ENCODE measurements at places on chromosomes 12 and 14.

GRCh38 chr14:78612666-78613065 is 442.5 kb downstream of the NRXN3 start:
- no peak for DNase-seq

GRCh38 chr14:88488897-88489296 is 65.9 kb downstream of the PTPN21 start:
- no peak for DNase-seq

GRCh38 chr12:60501124-60501729 is 905.4 kb downstream of the SLC16A7 start:
- no peak for DNase-seq

- DNase-seq = no peak
Measured at GRCh38 chr12:115960868-115961802, 316.4 kb downstream of the MED13L start.

GRCh38 chr14:93186956-93187355 is 1.8 kb downstream of the LYSET start:
- DNase-seq = no peak

DNA sequence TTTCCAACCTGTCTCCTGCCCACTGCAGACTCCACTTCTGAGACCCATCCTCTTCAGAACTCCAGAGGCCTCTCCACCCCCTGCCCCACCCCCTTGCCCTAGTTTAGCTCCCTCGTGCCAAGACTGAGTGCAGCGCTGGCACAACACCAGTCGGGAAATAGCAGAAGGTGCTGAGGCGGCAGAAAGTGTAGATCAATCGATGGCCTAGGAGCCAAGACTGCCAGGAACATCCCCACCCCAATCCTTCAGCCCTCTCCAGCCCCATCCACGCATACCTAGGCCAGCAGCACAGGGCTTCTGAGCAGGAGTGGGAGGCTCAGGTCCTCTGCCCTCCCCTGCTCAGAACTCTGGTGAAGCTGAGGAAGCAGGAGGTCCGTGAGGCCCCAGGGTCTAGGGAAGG is 1.1 kb downstream of the CPNE6 start:
- no peak for DNase-seq

DNA sequence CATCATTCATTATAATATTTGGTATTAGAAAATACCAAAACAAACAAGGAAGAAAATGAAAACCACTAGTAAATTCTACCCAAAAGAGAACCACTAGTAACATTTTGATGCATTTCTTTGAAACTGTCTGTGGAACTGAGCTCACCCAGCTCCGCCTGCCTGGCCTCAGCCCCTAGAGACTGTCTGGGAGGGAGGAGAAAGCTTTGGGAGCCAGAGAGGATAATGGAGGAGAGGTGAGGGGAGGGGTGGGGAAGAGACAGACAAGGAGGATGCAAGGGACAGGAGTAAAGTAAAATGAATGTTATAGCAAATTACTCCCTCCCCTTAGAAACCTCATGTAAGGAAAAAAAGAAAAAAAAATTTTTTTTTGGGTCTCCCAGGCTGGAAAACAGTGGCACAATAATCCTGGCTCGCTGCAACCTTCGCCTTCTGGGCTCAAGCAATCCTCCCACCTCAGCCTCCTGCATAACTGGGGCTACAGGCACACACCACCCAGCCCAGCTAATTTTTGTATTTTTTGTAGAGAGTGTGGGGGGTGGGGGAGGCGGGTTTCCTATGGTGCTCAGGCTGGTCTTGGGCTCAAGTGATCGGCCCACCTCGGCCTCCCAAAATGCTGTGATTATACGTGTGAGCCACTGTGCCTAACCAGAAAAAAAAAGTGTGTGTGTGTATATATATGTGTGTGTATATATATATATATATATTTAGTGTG is 3.2 kb upstream of the MMP19 start:
- DNase-seq = no peak

- DNase-seq = peak; percentile 85
Measured at GRCh38 chr14:67532998-67533753, at the start of gene PLEKHH1. PLEKHH1 (plus strand) TSS chr14:67533290; CDS start chr14:67541868, 8,578 bp downstream.

DNA sequence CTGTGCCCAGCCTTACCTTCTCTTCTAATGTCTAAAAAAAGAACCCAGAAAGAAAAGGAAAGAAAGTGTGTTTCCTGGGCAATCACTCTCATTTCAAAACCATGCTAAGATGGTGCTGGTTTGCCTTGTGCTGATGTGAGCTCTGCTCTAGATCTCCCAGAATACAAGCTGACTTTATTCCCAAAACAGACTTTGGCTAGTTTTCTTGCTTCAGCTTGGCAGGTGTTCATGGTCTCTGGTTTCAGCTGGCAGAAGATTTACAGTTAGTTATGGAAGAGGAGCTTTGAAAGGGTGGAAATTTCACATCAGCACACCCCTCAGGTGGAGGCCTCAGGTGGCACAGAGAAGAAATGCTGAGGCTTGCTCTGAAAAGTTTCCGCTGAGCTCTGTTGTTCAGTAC is 34.4 kb downstream of the PPP1R36 start:
- DNase-seq = no peak

- DNase-seq = no peak
Measured at GRCh38 chr14:32339188-32339587, 10.1 kb downstream of the AKAP6 start.

DNA sequence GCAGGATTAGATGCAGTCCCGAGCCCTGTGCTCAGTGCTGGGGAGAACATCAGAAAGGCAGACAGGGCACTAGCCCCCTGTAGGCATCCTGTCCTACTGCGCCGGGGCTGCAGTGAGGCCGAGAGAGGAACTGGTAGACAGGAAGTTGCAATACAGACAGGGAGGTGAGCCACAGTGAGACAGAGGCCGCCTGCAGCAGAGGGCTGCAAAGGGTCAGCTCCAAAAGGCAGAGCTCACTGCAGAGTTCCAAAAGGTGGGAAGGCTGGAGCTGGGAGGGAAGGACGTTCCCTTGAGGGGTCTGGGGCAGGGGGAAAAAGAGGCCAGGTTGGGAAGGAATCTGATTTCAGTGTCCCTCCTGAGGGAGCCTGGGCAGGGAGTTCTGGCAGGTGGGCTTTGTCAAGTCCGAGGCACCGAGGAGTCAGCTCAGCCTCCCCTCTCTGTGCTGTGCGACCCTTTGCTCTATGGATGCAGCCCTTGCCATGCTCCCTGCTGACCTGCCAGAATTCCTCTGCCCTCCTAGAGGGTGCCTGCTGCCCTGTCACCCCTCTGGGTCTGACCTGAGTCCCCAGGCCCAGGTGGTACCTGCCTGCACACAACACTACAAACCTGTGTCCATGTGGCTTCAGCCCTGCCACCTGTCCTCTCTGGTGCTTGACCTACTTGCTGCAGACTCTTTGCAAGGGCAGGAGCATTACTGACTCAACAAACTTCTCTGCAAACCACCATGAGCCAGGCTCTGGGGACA is 63.5 kb downstream of the PRMT8 start:
- no peak for DNase-seq

DNA sequence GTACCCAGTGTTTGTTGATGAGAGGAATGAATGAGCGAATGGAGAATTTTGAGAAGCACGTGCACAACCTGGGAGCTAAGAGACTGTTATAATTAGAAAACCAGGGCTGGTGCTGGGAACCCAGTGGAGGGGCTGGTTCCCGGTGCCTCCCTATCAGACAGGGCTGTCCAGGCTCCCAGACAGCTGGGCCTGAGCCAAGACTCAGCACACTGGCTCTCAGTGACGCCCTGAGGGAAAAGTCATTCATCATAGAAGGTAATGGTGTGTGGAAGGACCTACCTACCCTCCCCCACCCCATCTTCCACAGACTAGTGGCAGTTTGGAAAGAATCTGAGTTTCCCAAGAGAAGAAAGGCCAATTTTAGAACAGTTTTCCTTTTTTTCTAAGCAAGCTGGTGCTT is 34.7 kb downstream of the KCNA5 start:
- no peak for DNase-seq

- no peak for DNase-seq
Measured at GRCh38 chr14:70771781-70772212, 37.5 kb downstream of the MAP3K9 start.

DNA sequence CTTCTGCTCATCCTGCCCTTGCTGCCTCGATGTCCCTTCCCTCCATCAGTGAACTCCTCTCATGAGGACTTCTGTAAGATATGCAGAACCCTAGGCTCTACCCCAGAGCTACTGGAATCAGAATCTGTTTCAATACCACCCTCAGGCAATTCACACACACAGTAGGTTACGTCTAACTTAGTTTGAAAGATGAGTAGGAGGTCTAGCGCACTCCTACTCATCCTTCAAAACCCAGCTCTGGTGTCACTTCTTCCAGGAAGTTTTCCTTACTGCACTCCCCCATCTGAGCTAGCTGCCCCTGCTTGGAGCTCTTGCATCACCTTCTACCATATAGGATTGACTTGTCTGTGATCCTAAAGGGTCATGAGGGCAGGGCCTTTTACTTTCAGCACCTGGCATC is 56.4 kb upstream of the DICER1 start:
- DNase-seq = no peak

- DNase-seq = no peak
Measured at GRCh38 chr12:13183620-13184019, 12.9 kb upstream of the EMP1 start.

DNA sequence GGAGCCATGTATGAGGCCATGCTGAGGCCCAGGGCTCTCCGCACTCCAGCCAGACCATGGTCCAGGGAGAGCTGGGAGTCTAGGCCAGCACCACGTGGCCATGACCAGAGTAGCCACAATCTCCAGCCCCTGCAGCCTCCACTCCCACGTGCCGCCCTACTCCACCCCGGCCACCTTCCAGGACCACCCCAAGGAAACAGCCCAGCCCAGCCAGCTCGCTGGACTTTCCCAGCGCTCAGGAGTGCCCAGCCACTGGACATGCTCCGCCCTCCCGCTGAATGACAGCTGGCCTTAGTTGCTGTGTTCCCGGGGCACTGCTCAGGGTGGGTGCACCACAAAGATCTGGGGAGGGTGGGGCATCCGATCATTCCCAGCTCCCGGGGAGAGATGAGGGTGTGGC is 2.1 kb upstream of the C14orf180 start:
- DNase-seq = no peak

- no peak for DNase-seq
Measured at GRCh38 chr14:75127903-75128595, 1.2 kb upstream of the NEK9 start.

GRCh38 chr12:107622001-107622400 is 63.6 kb upstream of the PWP1 start:
- peak; percentile 33 for DNase-seq

- no peak for DNase-seq
Measured at GRCh38 chr12:92735131-92735721, 32.4 kb downstream of the PLEKHG7 start.

- DNase-seq = no peak
Measured at GRCh38 chr12:29565727-29566126, 68.2 kb upstream of the OVCH1 start.

GRCh38 chr12:119729871-119730270 is 61.9 kb downstream of the PRKAB1 start:
- DNase-seq = no peak

- no peak for DNase-seq
Measured at GRCh38 chr12:38825006-38825405, 80.4 kb downstream of the CPNE8 start.

- DNase-seq = no peak
Measured at GRCh38 chr12:68354977-68355541, 22.9 kb upstream of the MDM1 start.

- DNase-seq = no peak
Measured at GRCh38 chr14:22423958-22424357, 165.1 kb downstream of the DAD1 start.

GRCh38 chr12:91555436-91556415 is 373.1 kb upstream of the DCN start:
- DNase-seq = no peak

- DNase-seq = no peak
Measured at GRCh38 chr12:115466076-115466475, 782.1 kb upstream of the TBX3 start.

DNA sequence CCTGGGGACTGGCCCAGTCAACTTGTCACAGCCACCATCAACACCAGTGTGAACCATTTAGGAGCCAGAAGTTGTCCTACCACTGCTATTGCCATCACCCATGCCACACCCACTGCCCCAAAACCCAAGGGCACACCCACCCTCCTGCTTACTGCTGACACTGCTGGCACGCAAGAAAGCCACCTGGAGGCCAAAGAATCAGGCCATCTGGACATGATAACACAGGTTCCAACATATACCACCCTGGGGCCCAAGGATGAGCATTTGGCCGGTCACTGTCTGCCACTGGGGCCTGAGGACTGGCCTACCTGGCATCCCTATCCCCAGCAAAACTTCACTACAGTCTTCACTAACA is 181.6 kb downstream of the MYRFL start:
- DNase-seq = no peak

GRCh38 chr14:106549064-106549463 is 1022.7 kb downstream of the TMEM121 start:
- no peak for DNase-seq

DNA sequence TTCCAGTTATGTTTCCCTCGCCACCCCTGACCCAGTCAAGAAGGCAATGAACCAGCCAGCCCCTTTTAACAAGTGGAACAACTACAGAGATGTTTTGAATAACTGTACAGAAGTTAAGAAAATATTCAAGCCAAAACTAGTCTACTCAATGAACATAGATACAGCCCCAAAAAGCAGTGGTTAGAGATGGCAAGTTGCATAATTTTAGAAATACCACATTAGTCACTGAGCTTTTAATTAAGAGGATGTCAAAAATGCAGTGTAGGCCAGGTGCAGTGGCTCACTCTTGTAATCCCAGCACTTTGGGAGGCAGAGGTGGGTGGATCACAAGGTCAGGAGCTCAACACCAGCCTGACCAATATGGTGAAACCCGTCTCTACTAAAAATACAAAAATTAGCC is 27.2 kb downstream of the PROX2 start:
- no peak for DNase-seq

GRCh38 chr12:32860192-32860591 is 36.4 kb downstream of the PKP2 start:
- no peak for DNase-seq

DNA sequence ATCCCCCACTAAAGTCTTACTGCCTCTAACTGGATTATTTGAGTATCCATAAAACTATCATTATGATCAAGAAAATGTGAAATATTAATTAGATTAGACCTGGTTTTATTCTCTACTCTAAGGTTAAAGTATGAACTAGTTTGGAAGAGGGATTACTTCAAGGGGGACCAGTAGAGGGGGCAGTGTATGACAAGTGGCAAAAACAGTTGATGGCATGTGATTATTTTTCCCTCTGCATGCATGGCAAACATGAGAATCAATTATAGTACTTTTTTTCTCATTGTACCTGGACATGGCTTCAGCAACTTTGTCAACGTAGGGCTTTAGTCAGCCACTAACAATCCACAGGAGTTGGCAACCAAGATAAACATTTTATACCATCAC is 145.0 kb upstream of the SLC38A2 start:
- DNase-seq = no peak

GRCh38 chr12:6182279-6182898 is 17.8 kb upstream of the CD9 start:
- no peak for DNase-seq

DNA sequence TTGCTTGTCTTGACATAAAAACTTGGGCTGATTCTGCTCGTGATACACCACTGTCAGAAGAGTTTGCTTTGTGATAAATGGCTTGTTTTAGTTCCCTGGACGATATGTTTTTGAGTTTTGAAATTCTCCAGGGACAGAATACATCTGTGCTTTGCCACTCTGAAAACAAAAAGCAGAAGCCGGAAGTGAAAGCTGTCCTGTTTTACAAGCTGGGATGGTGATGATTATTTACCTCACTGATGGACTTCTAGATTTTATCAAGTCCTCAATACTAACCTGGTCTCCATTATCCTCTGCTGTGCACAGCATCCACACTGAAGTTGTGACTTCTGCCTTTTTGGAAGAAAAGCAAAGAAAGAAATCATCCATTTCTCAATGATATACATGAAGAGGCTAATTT is 251.6 kb downstream of the TRHDE start:
- no peak for DNase-seq

- peak; percentile 68 for DNase-seq
Measured at GRCh38 chr12:6606331-6607131, 648 bp downstream of the CHD4 start.

- DNase-seq = no peak
Measured at GRCh38 chr12:57866308-57867019, 19.9 kb upstream of the CTDSP2 start.
